Esophagus muscularis mucosa (tissue), 4 donors: ENCODE measurements at places on chromosomes 4 and X. TPM values are rescaled to one million over a fixed set of nuclear protein-coding genes. Genes with fewer than 3 reads are reported as not detected.

ADH4 gene
- 8.0 TPM for total RNA-seq

ENPEP gene
- 5.4 TPM for total RNA-seq

DUSP9 gene
- not detected for total RNA-seq

SLIT2 gene
- total RNA-seq, result 82.3 TPM

SSX2 gene
- total RNA-seq, result not detected

- H3K27ac ChIP-seq, result no peak overlapping the region
- no peaks in the 10 kb centered on the region for H3K4me1 ChIP-seq
- DNase-seq, result no peak
- no peak overlapping the region for H3K4me3 ChIP-seq
Measured at GRCh38 chr4:71713611-71714203, 70.2 kb downstream of the GC start.

DNA sequence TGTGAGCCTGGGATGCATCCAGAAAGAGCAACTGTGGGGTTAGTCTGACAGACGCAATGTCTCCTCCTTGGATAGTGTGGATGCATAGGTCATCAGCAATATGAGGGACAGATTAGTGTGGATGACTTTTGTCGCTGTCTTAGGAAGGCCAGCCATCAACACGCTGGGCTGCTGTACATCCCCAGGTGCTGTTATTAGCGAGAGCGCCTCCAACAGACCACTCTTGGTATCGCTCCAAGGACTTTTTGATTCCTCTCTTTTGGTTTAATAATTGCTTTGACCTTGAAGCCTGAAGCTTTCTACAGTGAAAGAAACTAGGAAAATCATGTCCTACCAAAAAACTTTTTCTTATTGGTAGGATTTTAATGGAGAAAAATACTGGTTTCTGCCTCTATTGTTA is 76.7 kb downstream of the TMEM131L start:
- no peaks in the 10 kb centered on the region for H3K36me3 ChIP-seq
- no peaks in the 10 kb centered on the region for H3K27me3 ChIP-seq
- H3K4me1 ChIP-seq, result peaks cover 53% of the 10 kb centered on the region
- H3K27ac ChIP-seq, result peak overlapping the region; percentile 15
- peak; percentile 77 for DNase-seq

GRCh38 chr4:143254491-143255226 is 69.9 kb downstream of the USP38 start:
- H3K27me3 ChIP-seq, result no peaks in the 10 kb centered on the region
- H3K4me1 ChIP-seq, result peaks cover 33% of the 10 kb centered on the region
- DNase-seq, result no peak
- no peaks in the 10 kb centered on the region for H3K36me3 ChIP-seq
